Smooth muscle cell of the brain vasculature (primary cell): ENCODE measurements at places on chromosomes 11 and 22.
A peak's percentile ranks its signal among the peaks of the same experiment; 100 is the strongest.

- no peak for DNase-seq
These were observed 3.7 kb downstream of the SNRPD3 start for GRCh38 chr22:24559471-24559870.

GRCh38 chr22:25736378-25737011 is 5.5 kb upstream of the MYO18B start:
- no peak for DNase-seq

GRCh38 chr11:47007579-47007978 is 71.0 kb downstream of the CSTPP1 start:
- no peak for DNase-seq

DNA sequence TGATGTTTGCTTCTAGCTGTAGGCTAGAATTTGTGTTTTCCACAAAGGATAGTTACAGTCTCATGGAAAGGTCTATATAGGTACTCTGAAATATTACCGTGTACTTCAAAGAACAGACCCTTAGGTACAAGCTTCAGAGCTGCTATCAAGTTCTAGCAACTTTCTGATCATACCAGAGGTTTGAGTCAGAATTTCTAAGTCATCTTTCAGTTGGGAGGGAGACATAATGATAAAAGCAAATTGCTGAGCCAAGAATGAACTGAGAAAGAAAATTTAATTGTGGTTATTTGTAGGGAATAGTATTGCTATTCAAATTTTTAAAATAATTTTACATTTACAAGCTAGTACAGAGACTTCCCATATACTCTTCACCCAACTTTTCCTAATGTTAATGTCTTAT is 19.9 kb upstream of the ME3 start:
- DNase-seq = no peak

DNA sequence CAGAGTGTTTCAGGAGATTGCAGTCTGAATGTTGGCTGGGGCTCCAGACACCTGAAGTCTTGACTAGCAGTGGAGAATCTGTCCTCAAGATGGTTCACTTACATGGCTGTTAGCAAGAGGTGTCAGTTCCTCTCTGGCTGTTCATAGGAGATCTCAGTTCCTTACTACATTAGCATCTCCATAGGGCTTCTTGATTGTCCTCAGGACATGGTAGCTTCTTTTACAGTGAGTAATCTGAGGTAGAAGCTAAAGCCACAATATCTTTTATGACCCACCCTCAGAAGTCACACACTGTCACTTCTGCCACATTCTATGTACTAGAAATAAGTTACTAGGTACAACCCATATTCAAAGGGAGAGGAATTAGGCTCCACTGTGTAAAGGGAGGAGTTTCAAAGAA is 10.5 kb upstream of the PATL1 start:
- DNase-seq = no peak

DNA sequence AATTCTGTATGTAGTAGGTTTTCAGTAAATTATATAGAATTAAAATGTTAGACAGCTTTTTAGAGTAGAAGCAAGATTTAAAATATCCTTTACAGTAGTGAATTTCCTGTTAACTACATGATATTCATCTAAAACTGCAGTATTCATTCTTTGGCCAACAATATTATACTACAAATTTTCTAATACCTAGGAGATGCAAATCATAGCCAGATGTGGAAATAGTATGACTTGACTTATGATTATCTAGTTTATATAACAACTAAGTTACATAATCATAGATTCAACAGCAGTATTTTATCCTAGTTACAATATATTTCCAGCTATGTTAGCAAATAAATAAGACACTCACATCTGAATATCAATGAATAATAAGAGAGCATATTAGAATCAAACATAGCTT is 163.2 kb downstream of the MSANTD4 start:
- no peak for DNase-seq

DNA sequence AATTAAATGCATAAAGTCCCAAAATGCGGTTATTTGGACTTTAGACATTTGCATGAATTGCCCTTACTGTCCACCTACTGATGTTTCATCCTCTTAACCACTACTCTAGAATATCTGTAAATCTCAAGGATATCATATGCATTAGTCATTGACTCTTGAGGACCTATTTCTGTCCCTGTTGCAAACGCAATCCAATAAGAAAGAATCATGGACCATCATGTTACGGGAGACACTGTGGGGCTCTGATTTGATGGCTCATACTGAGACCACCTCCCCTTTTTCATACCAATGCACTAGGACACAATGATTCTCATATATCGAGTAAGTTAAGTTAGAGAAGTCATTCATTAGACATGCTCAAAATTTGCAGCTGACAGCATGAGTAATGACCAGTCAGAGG is 14.4 kb downstream of the POU2AF2 start:
- DNase-seq = no peak

GRCh38 chr11:45648931-45649330 is 16.5 kb downstream of the CHST1 start:
- no peak for DNase-seq

DNA sequence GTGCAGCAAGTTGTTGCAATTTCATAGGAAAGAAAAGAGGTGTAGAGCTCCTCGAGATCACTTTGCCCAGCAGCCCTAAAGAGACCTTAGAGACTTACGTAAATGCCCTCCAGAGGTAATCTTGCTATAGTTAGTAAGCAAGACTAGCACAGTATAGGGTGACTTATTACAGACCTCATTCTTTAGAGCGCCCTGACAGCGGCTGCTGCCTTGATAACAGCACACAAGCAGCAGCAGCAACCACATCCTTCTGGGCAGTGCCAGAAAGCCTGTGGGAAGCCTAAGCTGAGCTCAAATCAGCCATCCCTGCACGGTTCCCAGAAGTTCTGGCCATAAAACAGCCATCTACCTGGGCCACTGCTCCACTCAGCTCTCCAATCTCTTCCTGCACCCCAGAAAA is 22.6 kb upstream of the OR56B1 start:
- no peak for DNase-seq

- DNase-seq = no peak
These were observed 854.3 kb downstream of the KCNA4 start for GRCh38 chr11:29162491-29162890.

DNA sequence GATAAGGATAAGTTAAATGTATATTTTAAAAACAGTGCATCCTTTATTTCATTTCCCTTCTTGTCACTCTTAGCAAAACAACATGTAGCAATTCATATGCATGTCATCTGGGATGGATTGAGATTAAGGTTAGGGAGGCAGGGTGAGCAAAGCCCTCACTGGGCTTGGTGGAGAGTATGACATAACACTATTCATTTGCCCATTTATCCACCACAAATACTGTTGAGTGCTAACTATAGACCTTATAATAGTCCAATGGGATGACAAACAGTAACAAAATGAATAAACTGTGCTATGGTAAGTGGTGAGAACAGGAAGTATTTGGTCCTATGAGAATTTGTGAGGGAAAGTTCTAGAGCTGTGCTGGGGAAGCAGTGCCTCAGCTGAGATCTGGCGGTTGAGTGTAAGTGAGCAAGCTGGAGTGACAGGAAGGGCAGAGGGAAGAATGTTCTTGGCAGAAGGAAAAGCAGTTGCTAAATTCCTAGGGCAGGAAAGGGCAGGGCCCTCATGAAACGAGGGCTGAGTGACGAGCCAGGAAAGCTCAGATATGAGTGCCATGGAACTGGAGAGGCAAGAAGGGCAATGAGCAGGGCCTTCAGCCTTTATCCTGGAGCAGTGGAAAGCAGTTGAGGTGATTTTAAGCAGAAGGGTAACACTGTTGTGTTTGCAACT is 6.7 kb downstream of the HSD17B12 start:
- no peak for DNase-seq

DNA sequence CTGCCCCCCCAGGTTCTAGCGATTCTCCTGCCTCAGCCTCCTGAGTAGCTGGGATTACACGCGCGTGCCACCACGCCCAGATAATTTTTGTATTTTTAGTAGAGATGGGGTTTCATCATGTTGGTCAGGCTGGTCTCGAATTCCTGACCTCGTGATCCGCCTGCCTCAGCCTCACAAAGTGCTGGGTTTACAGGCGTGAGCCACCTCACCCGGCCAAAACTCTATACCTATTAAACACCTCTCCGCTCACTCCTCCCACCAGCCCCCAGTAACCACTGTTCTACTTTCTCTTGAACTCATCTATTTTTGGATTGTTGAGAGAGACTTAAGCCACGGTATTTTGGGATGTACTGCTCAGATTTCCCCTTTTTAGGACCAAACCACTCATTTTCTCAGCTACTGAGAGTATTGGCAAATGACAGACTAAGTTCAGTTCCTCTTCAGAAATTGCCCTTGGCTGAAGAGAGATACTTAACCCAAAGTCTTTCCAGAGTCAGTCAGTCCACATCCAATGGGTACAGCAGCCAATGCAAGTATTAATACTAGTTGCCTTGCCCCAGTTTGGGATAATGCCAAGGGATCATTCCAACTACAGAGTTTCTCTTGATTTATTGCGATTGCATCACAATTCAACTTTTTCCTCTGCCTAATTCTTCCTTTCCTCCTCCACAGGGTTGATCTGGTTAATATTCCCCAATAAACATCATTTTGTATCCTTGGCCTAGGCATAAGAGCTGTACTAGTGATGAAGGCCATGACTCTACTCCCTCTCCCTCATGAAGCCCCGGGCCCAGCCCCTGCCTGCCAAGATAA is 36.8 kb upstream of the CSTF3 start:
- DNase-seq = no peak

DNA sequence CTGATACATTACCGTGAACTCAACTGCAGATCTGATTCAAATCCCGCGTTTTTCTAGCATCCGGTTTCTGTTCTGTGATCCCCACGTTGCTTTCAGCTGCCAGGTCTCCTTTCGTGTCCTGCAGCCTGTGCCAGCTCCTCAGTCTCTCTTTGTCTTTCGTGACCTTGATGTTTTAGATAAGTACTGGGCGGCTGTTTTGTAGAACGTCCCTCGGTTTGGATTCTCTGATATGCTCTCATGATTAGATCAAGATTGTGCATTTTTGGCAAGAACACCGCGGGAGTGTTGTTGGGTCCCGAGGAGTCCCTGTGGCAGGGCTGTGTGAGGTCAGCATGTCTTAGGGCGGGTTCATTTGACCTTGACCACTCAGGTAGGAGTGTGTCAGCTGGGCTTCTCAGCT is 38.6 kb downstream of the KCNQ1 start:
- DNase-seq = no peak

- no peak for DNase-seq
These were observed 7.7 kb downstream of the RIN1 start for GRCh38 chr11:66328302-66329144.

GRCh38 chr22:44002997-44003396 is 21.1 kb upstream of the PARVB start:
- no peak for DNase-seq

GRCh38 chr11:103051981-103052380 is 40.0 kb downstream of the DCUN1D5 start:
- DNase-seq = peak; percentile 61
